Left lung (tissue), 14 donors: ENCODE measurements at places on chromosomes 16 and 17. TPM values are rescaled to one million over a fixed set of nuclear protein-coding genes. Genes with fewer than 3 reads are reported as not detected.
A peak's percentile ranks its signal among the peaks of the same experiment; 100 is the strongest.

DNA sequence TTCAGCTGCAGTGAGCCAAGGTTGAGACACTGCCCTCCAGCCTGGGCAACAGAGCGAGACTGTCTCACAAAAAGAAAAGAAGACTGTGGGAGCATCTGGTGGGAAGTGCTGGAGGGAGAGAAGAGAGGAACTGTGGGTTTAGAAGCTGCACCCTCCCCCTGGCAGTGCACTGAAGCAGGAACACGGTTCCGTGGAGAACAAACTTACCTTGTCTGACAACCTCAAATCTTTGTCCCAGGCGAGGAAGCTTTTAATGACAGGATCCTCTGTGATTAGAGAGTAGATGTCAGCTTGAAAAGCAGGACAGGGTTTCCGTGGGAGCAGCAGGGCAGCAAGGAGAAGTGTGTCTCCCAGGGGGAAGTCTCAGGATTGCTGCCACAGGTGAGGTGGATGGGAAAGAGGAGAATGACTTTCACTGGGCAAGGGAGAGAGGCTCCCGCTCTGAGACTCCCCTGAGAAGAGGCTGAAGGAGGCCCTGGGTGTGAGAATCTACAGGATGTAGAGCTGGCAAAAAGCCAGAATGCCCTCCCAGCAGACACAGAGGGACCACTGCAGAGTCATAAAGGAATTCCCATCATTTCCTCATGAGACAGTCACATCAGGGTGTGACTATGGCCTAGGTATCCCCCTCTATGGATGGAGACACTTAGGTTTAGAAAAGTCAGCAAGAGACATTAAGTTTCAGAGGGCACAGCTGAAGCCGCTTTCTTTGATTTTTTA lies 22.9 kb downstream of the PRR11 start:
- no peak overlapping the region for H3K4me3 ChIP-seq
- H3K27ac ChIP-seq, result no peak overlapping the region
- H3K4me1 ChIP-seq, result no peaks in the 10 kb centered on the region
- no peaks in the 10 kb centered on the region for H3K27me3 ChIP-seq

DNA sequence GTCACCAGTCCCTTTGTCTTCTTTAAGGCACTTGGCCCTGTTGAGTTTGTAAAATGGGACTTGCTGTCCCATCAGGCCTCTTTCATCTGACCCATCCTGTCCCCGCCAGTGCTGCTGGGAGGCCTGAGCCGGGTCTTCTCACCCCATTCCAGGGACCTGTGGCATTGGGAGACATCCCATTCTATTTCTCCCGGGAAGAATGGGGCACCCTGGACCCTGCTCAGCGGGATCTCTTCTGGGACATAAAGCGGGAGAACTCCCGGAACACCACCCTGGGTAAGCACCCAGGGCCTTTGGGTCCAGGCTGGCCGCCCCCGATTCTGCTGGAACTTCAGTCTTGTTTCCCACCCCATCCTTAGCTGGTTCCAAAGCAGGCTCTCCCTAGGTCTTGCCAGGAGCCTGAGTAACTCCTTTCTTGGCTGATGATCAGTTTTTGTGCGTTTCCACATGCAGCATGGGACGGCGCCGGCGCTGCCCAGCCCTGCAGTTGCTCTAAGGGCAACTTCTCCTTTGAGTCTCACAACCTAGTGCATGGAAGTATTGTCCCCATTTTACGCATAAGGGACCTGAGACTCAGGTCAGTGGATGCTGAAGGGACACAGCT lies 4.1 kb downstream of the ZNF213 start:
- peaks cover 14% of the 10 kb centered on the region for H3K4me1 ChIP-seq
- no peak overlapping the region for H3K27ac ChIP-seq
- no peaks in the 10 kb centered on the region for H3K27me3 ChIP-seq
- no peaks in the 10 kb centered on the region for H3K36me3 ChIP-seq
- no peak overlapping the region for H3K4me3 ChIP-seq

DNA sequence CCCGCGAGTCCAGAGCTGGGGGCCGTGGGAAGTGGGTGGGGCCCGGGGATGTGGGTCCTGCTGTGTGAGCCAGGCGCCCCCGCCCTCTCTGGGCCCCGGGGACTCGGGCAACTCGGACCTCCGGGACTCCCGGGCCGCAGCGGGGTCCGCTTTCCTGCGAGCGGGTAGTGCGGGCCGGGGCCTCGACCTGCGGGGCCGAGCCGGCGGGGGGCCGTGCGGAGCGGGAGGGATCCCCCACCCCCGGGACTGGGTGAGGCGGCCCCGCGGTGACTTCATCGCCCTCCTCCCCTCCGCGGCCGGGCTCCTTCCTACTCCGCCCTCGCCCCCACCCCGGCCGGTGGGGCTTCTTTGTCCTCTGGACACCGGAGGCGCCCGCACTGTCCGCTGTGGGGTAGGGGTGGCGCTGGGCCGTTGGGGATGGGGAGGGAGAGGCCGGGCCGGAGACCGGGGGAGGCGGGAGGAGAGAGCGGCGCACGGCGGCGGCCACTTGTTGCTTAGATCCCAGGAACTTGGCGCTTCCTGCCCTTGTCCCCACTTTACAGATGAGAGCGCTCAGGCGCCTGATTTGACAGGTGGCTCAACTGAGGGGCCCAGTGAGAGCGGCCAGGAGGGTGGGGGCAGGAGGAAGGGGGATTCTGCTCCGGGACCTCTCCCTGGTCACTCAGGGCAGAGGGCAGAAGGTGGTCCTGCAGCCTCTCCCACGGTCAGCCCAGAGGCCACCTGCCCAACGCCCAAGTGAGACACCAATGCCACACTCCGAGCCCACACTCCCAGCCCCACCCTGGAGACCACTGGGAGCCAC lies 874 bp downstream of the CMTM3 start:
- H3K27me3 ChIP-seq, result no peaks in the 10 kb centered on the region
- DNase-seq, result peak; percentile 61
- H3K4me3 ChIP-seq, result peak overlapping the region; percentile 87

- peak overlapping the region; percentile 88 for H3K27ac ChIP-seq
- peak; percentile 80 for DNase-seq
- H3K36me3 ChIP-seq, result no peaks in the 10 kb centered on the region
- H3K4me1 ChIP-seq, result peaks cover 84% of the 10 kb centered on the region
Measured at GRCh38 chr17:7884581-7885366, 3.8 kb upstream of the CHD3 start.

DNA sequence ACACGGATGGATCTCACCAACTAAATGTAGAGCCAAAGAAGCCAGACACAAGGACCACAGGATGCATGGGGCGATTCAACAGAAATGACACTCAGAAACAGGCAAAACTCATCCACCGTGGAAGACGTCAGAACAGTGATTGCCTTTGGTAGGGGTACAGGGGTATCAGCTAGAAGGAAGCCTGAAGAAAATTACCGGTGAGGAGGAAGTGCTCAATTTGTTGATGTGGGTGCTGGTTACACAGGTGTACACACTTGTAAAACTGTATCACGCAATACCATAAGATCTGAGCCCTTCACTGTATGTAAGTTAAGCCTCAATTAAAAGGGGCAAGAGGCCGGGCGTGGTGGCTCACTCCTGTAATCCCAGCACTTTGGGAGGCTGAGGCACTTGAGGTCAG lies 226.1 kb downstream of the C16orf78 start:
- H3K27me3 ChIP-seq, result no peaks in the 10 kb centered on the region
- no peaks in the 10 kb centered on the region for H3K36me3 ChIP-seq
- H3K27ac ChIP-seq, result no peak overlapping the region
- no peak for DNase-seq
- H3K4me1 ChIP-seq, result peaks cover 3% of the 10 kb centered on the region
- no peak overlapping the region for H3K4me3 ChIP-seq

DNA sequence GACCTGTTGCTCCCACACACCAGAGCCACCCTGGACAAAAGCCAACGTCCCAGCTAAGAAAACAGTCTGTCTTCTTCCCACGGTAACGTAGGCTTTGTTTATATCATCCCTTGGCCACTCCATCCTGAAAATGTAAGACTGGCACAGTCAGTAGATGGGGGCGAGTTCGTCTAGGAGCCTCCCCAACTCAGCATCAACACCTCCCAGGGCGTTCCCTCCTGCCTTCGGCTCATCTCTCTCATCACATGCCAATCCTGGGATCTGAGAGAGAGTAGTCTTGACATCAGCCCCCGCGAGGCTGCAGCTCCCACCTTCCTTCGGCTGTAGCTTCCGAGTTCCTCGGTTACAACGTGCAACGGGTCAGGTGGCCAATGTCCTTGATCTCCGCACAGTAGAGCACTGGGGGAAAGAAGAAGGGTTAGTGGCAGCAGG lies 894 bp downstream of the RNF227 start:
- H3K27me3 ChIP-seq, result no peaks in the 10 kb centered on the region
- DNase-seq, result no peak
- H3K36me3 ChIP-seq, result peaks cover 23% of the 10 kb centered on the region

DNA sequence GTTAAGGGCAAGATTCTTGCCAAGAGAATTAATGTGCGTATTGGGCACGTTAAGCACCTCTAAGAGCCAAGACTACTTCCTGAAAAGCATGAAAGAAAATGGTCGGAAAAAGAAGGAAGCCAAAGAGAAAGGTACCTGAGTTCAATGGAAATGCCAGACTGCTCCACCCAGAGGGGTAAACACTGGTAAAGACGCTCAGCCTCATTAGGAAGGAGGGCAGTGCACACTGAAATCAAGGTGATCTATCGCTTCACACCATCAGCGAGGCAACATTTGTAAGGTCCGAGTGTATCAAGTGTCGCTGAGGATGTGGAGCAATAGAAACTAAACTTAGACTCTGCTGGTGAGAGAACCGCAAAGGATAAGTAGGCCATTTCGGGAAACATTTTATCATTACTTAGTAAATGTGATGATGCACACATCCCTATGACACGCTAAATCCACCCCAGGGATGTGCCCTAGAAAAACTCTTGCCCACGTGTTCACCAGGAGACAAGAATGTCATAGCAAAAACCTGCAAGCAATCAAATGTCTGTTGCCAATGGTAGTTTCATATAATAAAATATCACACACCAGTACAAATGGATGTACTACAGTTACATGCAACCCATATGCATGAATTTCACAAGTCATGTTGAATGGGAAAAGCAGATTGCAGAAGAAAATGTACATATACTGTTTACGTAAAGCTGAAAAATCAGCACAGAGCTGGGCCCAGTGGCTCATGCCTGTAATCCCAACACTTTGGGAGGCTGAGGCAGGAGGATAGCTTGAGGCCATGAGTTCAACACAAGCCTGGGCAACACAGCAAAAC lies 23.6 kb downstream of the CNTROB start:
- H3K27ac ChIP-seq, result peak overlapping the region; percentile 64
- H3K4me1 ChIP-seq, result peaks cover 2% of the 10 kb centered on the region
- DNase-seq, result no peak
- H3K4me3 ChIP-seq, result no peak overlapping the region
- peaks cover 4% of the 10 kb centered on the region for H3K27me3 ChIP-seq
- H3K36me3 ChIP-seq, result no peaks in the 10 kb centered on the region

GRCh38 chr16:27894386-27894785 lies 169.1 kb downstream of the GSG1L start:
- H3K36me3 ChIP-seq, result no peaks in the 10 kb centered on the region
- H3K4me1 ChIP-seq, result no peaks in the 10 kb centered on the region
- H3K27ac ChIP-seq, result no peak overlapping the region
- H3K27me3 ChIP-seq, result no peaks in the 10 kb centered on the region
- no peak for DNase-seq
- no peak overlapping the region for H3K4me3 ChIP-seq

GRCh38 chr17:32803544-32803943 lies 73.4 kb downstream of the MYO1D start:
- H3K4me3 ChIP-seq, result no peak overlapping the region
- no peaks in the 10 kb centered on the region for H3K27me3 ChIP-seq
- no peaks in the 10 kb centered on the region for H3K36me3 ChIP-seq
- no peak for DNase-seq
- peaks cover 3% of the 10 kb centered on the region for H3K4me1 ChIP-seq

- no peak for DNase-seq
- no peaks in the 10 kb centered on the region for H3K4me1 ChIP-seq
- H3K36me3 ChIP-seq, result no peaks in the 10 kb centered on the region
- no peak overlapping the region for H3K27ac ChIP-seq
- H3K4me3 ChIP-seq, result no peak overlapping the region
Measured at GRCh38 chr17:74571621-74572270, 4.4 kb upstream of the CD300H start.

- H3K27me3 ChIP-seq, result no peaks in the 10 kb centered on the region
- no peaks in the 10 kb centered on the region for H3K4me1 ChIP-seq
Measured at GRCh38 chr17:74882517-74883240, 9.9 kb upstream of the FDXR start.

DNA sequence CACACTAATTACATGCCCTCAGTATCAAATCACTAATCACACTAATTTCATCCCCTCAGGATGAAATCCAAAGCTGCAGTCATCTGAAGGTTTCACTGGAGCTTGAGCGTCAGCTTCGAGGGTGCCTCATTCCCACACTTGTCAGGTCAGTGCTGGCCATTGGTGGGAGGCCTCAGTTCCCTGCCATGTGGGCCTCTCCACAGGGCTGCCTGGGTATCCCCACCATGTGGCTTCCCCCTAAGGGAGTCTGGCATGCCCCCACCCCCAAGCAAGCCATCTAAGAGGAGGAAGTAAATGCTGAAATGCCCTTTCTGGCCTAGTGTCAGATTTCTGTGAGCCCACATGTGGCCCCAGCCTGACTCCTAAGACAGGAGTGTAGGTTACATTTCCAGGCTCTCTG lies 78.6 kb upstream of the CDH5 start:
- H3K4me3 ChIP-seq, result no peak overlapping the region
- H3K27ac ChIP-seq, result no peak overlapping the region
- H3K4me1 ChIP-seq, result no peaks in the 10 kb centered on the region
- H3K36me3 ChIP-seq, result no peaks in the 10 kb centered on the region
- no peaks in the 10 kb centered on the region for H3K27me3 ChIP-seq

- H3K4me3 ChIP-seq, result no peak overlapping the region
- DNase-seq, result peak; percentile 59
- no peaks in the 10 kb centered on the region for H3K27me3 ChIP-seq
- no peaks in the 10 kb centered on the region for H3K4me1 ChIP-seq
Measured at GRCh38 chr17:82814834-82815233, 25.0 kb downstream of the ZNF750 start.

DNA sequence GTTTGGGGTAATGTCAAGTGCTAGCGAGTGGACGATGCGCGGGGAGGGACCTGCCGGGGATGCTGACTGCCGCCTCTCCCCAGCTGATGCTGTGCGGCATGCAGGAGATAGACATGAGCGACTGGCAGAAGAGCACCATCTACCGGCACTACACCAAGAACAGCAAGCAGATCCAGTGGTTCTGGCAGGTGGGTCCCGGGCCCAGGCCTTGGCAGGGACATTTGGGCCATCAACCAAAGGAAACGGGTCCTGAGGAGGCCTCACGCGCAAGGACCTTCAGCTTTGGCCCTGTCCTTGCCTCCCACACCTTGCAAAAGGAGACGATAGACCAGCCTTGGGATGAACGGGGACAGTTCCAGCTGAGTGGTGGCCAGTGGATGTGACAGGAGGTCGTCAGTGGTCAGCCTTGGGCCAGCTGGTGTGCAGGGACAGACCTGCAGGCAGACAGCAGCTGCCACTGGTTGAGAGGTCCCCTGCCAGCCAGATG lies 13.6 kb upstream of the CLEC18A start:
- peaks cover 99% of the 10 kb centered on the region for H3K36me3 ChIP-seq
- H3K27me3 ChIP-seq, result no peaks in the 10 kb centered on the region
- no peak for DNase-seq
- no peak overlapping the region for H3K4me3 ChIP-seq

GRCh38 chr17:17748179-17748578 lies 66.9 kb downstream of the RAI1 start:
- H3K4me1 ChIP-seq, result peaks cover 17% of the 10 kb centered on the region
- no peak for DNase-seq
- H3K27me3 ChIP-seq, result no peaks in the 10 kb centered on the region
- no peaks in the 10 kb centered on the region for H3K36me3 ChIP-seq
- H3K4me3 ChIP-seq, result no peak overlapping the region
- H3K27ac ChIP-seq, result no peak overlapping the region

Gene SLC25A39
- total RNA-seq, result 121 TPM

Gene KRTAP4-9
- total RNA-seq, result not detected

Gene GSDMA
- total RNA-seq, result not detected

Gene LGALS9B
- 0.94 TPM for total RNA-seq

Gene TP53TG3
- total RNA-seq, result not detected

Gene RPL26
- total RNA-seq, result 1,210 TPM

Gene TEX14
- 0.47 TPM for total RNA-seq

Gene MEIOC
- not detected for total RNA-seq
